Upper lobe of left lung (tissue), 6 donors: ENCODE measurements at places on chromosomes 1 and 21. TPM values are rescaled to one million over a fixed set of nuclear protein-coding genes. Genes with fewer than 3 reads are reported as not detected.
A peak's percentile ranks its signal among the peaks of the same experiment; 100 is the strongest.

GPR157 gene
- 16.9 TPM for total RNA-seq

C2CD2 gene
- total RNA-seq = 9.6 TPM

DNA sequence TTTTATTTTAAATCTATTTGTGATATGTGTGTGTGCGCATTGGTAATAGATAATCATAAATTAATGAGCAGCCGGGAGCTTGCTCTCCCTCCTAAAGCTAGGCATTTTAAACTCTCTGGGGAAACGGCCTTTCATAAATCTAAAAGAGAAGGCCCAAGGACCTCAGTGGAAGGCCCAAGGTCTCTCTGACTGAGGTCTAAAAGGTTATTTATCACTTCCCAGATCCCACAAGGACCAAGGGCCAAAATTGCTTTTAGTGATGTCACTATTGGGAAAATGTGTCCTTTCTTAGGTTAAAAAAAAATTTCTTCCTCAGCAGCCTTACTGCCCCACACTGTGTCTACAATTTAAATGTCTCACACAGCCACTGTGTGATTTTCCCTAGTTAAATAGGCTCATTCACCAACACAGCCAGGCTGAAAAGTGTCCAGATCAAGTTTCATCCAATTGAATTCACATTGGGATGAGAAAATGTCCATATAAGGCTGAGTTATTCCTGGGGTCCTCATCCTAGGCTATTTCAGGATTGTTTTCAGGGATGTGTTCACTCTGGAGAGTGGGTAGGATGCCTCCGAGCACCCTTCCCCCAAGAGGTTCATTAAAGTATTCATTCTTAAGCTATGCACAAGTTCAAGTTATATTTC is 46.1 kb downstream of the SLC44A3 start:
- DNase-seq = no peak

DNA sequence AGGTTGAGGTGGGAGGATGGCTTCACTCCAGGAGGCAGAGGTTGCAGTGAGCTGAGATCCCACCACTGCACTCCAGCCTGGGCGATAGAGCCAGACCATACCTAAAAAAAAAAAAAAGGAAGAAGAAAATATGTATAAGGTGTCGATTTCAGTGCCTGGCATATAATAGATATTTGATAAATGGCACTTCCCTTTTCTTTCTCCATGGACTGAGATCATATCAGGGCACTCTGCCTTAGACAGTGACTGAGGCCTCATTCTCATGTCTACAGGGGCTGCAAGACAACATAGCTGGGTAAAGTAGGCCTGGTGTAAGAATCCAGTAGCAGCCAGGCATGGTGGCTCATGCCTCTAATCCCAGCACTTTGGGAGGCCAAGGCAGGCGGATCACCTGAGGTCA is 21.2 kb downstream of the PCAT6 start:
- no peak for DNase-seq

- peak; percentile 40 for DNase-seq
Observed at GRCh38 chr1:202615501-202616354, 94.5 kb downstream of the SYT2 start.

DNA sequence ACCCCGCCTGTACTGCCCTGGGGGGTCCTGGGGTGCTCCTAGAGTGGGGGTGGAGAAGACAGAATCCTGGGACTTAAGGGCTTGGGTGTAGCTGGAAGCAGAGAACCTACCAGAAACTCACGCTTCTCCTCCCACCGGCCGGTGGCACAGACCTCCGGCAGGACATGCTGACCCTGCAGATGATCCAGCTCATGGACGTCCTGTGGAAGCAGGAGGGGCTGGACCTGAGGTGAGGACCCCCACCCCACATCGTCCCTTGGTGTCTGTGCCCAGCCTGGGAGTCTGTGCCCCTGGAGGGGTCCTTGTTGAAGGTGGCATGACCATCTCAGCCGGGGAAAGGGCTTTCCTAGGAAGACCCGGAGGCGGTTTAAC is 70.8 kb downstream of the PIK3CD start:
- DNase-seq = no peak

GRCh38 chr1:228022571-228023293 is 15.9 kb downstream of the WNT3A start:
- DNase-seq = no peak

DNA sequence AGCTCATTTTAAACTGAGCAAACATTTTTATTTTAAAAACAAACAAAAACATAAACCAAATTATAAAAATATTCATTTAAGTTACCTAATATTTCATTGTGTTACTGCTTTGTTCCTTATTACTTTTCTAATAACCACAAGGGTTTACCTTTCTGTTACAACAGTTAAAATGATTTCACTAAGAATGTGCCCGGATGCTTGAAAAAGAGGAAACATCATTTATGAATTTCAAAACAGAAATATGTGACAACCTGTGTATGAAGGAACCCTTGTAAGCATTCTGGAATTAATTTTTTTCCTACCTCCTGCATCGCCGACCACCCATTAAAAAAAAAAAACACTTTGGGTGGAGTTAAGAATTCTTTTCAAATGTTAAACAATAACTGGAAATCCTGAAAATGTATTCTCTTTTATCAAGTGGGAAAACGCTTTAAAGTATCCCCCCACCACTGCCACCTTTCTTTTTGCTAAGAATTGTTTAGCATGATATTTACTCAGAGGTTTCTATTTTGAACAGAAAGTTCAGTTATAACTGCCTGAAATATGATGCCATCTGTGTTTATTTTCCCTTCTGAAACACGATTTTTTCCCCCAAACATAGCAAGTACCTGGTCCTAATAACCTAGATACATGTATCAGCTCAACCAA is 9.1 kb downstream of the CYYR1 start:
- no peak for DNase-seq

DNA sequence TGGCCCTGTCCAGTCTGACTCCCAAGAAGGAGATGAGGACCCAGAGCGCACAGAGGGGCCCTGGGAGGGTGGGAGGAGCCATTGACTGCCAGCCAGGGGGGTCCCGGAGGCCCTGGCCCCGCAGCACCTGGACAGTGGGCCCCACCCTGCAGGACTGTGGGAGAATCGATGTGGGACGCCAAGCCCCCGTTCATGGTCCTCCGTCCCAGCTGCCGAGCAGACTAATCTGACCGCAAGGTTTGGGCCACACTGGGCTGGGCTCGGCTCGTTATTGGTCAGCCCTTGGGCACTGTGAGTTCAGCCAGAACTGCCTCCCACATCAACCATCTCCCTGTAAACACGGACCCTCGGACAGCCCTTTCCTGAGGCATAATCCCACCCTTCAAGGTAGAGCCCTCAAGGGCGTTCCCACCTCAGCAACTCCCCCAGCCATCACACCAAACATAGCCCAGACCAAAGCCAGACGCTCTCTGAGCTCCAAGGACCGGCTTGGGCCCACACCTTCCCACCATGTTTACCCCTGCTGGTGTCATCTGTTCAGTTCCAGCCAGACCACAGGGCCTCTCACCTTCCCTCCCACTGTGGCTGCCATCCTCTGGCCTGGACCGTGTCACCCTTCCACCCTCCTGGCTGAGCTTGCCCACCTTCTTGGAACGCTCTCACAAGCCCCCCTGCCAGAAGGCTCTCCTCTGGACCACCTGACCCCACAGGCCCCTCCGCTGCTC is 16.2 kb upstream of the POFUT2 start:
- peak; percentile 65 for DNase-seq

DNA sequence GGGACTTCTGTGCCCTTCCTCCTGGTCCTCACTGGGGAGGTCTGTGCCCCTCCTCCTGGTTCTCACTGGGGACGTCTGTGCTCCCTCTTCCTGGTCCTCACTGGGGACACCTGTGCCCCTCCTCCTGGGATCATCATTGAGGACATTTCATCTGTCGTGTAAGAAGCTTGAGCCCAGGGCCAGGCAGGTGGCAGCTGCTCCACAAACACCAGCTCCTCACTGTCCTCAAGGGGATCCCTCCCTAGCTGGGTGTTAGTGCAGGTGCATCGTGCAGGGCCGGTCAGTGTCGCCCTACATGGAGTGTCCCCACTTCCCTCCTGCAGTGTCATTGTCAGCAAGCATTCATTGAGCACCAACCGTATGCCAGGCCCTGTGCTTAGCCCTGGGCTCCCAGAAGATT is 312.7 kb downstream of the PTPRU start:
- no peak for DNase-seq

DNA sequence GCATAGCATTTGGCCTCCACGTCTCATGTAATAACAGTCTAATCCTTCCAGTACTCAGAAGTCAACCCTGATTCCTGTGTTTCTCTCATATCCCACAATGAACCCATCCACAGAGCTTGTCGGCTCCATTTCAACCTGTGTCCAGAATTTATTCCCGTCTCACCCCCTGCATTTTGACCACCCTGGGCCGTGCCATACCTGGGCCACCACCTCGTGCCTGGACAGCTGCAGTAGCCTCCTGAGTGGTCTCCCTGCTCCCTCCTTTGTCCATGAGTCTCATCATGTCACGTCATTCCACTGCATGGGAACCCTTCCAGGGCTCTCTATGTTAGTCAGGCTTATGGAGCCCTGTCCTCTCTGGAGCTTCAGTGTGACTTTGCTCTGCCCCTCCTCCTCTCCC is 670.6 kb downstream of the PTPRU start:
- DNase-seq = no peak

GRCh38 chr1:110059133-110059863 is 11.2 kb downstream of the ALX3 start:
- no peak for DNase-seq

DNA sequence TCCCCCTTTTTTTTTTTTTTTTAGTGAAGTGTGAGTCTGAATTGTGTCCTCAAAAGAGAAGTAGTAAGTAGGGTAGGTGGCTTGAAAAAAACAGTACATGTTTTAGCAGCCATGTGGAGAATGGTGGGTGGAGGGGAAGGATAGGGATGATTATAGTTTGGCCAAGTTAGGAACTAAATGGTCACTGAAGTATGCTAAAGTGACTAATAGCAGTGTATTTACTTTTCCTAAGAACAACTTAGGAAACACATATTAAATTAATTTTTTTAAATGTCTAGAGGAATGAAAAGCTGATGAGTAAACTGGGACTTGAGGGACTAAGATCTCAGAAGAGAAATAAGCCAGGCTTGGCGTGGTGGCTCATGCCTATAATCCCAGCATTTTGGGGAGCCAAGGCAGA is 55.5 kb downstream of the PLA2G4A start:
- DNase-seq = no peak
